Central memory CD4-positive, alpha-beta T cell (primary cell): ENCODE measurements at places on chromosomes 2 and 18.

DNA sequence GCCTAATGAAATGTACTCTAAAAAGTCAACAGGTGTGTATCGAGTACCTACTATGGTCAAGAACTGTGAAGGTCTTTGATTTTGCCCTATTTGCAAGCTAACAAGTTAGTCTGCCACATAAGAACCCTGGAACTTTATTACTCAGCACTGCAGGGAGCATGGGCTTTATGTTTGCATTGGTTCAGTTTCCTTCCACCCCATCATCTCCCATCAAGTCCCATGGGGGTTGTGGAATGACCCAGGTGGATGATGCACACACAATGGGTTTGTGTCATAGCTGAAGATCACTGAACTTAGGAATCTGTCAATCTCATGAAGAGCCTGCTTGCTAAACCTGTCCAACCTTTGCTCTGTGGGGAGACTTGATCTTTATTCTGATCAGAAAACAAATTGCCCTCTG is 265.5 kb downstream of the RPRM start:
- no peak for DNase-seq

DNA sequence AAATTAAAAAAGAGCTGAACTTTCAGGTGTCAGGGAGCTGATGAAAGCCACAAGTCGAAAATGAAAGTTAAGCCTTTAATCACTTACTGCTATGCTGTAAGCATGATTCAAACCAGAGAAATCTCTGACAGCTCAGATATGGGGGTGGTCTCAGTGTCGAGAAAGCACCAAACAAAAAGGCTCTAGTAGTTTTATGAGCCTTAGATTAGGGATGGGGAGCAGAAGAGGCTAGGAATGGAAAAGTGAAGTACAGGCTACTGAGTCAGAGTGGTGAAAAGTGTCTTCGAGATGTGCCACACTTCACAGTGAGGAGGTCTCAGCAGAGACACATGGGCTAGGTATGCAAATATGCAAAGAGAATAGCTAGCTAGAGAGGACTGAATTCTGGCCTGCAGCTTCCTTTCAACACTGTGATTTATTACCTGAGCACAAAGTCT is 482.2 kb downstream of the SPAG16 start:
- no peak for DNase-seq

DNA sequence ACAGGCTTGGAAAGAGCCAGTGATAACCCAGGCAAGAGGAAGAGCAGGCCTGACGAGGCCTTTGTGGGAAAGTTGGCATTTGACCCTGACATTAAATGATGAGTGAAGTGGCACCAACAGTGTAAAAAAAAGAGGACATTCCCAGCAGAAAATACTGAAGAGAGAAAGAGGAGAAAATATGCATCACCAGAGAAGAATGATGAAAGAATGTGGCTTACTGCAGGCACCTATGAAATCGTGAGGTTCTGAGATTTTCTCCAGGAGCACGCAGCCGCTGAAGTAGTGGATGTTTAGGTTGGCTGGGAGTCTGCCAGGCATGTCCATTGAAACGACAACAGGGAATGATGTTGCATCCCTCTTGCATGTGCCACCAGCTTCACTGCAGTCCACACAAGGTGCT is 13.8 kb downstream of the EHD3 start:
- no peak for DNase-seq

DNA sequence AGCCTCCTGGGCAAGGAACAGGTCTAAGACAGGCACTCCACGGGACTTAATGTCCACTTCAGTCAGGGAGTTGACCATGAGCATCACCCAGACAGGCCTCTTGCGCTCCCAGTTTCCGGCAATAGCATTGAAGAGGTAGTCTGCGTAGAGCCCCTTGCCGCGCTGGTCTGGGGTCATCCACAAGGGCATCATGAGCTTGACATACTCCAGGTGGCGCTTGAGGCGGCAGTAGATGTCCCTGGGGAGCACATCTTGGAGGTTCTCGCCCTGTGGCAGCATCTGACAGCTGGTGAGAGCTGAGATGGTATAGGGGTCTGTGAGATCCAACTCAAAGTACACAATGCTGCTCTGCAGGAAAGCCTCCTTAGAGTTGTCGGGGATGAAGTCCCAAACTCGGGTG is 10.6 kb downstream of the TRABD2A start:
- no peak for DNase-seq

DNA sequence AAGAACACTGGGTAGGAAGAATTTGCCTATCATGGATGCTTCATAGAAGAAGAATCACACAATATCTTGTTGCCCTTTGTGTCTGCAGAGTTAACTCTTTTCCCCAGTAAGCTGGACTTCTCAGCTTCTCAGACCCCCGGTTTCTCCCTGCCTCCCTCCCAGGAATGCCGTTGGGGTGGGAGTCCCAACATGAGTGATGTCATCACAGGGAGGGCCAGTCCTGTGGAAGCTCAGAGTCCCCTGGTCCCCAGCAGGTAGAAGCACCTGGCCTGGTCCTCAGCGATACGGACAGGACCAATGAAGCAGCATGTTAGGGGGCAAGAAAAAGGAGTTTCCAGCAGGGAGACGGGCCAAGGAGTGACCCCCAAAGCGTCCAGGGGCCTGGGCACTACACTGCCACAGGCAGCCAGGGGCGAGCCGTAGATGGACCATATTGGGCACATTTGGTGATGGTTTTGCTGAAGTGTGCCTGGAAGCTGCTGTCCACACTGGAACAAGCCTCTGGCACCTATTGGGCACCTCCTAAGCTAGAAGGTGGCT is 235.9 kb upstream of the SMAD2 start:
- DNase-seq = no peak

- DNase-seq = peak; percentile 9
These were observed 169.4 kb downstream of the NEDD4L start for GRCh38 chr18:58213440-58213839.

DNA sequence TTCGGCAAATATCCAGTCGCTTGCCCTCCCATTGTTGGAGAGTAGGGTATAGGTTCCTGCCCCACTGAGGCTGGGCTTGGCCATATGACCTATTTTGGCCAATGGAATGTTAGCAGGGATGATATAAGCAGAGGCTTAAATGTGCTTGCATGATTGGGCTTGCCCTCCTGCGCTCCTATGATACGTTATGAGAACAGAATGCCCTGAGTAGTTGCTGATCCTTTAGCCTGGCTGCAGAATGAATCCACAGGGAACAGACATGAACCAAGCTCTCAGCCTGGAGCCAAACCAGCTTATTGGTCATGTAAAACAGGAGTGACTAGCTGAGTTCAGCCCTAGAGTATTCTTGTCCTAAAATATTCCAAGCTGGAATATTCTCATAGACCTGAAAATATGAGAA is 34.8 kb upstream of the IMP4 start:
- no peak for DNase-seq

GRCh38 chr2:102055346-102055990 is 63.7 kb downstream of the IL1R2 start:
- DNase-seq = no peak

DNA sequence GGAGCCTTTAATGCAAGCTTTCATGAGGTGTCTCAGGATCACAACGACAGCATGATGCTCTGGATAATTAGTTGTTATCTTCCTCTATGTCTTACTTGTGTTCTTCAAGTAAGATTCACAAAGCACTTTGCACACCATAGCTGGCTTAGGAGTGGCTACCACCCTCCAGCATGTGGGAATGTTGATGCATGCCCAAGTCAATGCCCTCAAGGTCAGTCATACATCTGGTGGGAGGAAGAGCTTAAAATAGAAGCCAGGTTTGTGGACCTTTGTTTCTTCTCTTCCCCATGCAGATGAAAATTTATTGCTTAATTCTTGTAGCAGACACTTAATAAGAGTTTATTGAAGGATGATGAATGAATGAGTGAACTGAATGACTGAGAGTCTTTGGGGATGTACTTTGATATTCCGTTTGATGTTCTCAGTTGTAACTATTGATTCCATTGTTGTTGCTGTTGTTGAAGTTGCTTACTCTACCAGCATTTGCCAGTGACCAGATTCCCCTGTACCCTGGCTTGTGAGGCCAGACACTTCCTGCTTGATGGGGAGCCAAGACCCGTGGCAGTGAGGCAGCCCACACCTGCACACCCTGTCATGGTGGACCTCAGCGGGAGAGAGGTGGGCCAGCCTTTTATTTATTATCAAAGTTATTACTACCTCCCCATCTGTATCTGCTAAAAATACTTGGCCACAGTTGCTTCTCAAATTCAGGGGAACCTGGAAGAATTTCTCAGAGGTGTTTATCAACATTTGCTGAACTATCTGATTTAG is 137.8 kb downstream of the LAMA3 start:
- DNase-seq = no peak

DNA sequence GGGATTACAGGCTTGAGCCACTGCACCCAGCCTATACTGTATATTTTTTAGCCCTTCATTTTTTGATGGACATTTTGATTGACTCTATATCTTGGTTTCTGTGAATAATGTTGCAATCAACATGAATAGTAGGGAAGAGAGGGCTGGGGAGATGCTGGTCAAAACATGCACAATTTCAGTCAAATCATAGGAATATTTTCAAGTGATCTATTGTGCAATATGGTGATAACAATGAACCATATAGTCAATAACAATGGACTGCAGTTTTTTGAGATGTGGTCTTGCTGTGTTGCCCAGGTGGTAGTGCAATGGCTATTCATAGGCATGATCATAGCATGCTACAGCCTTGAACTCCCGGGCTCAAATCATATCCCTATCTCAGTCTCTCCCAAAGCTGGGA is 264.7 kb upstream of the TMEFF2 start:
- no peak for DNase-seq

DNA sequence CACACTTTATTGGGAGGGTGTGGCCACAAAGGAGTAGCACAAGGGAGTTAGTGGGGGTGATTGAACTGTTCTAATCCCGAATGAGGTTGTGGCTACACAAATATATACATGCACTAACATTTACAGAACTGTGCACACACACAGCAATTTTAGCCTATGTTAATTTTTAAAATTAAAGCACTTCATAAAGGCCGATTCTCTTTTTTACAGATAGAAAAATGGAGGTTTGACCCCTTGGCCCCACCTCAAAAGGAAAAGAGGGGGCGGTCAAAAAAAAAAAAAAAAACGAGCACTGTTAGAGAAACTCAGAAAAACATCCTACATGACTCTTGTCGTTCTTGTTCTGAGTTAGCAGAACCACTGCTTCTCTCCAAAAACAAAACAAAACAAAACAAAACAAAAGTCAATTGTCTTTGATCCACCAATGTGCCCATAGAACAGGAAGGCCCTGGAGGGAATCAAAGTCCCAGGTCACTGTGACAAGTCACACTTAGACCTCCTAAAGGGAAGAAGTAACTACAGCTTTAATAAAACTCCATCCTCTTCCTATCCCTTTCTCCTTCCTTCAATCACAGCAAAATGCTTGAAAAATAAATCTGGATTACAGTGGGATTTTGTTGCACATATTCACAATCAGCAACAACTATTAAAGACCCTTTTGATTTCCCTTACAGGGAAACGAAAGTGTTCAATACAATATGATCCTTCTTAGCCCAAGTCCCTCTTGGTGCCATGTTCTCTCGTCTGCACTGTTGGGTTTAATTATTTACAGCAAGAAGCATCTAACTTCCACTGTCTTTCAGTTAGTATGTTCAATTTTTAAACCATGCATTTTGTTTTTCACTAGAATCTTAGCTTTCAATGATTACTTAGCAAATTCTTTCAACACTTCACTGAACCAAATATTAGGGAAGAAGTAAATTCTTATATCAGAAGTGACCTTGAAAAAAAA is 16.6 kb downstream of the LRP2 start:
- no peak for DNase-seq

DNA sequence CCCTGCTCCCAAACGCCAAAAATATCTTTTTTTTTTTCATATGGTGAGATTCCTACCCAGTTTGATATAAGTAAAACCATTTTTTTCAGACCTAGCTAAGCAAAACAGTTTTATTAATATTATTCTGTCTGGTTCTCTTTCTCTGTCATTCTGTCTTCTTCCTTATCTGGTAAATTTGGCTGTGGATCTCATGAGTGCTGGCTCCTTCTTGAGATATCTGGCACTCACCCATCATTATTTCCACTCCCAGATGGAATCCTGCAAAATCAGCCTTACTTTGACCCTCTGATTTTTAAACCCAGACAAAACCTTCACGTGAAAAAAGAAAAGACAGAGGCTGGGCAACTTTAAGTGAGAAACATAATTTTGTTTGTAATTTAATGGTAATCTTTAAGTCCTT is 373.6 kb downstream of the NYAP2 start:
- no peak for DNase-seq

DNA sequence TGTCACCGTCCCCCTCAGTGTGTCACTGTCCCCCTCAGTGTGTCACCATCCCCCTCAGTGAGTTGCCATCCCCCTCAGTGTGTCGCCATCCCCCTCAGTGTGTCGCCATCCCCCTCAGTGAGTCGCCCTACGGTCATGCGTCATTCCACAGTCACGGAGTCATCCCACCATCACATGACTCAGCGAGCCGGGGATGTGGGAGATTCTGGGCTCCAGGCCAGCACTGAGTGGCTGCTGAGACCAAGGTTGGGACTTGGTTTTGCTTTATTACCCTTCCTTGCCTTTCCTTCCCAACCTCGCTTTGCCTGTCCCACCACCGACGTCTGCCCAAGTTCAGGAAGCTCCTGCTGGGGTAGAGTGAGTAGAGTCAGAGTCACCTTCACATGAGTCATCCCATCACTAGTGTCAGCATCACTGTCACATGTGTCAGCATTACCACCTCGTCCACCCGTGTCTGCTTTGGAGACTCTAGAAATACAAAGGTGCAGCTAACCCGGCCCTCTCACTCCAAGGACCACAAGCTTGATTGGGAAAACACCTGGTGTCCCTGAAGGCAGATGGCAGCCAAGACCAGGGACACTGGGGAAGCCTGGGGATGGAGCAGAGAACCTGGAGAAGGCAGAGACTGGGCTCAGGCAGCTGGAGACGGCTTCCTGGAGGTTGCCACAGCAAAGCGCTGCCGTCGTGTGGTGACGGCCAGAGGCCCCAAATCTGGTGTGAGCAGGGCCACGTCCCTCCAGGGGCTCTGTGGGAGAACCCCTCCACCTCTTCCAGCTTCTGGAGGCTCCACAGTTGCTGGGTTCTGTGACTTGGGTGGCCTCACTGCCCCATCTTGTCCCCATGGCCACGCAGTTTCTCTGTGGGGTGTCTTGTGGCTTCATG is 485.2 kb upstream of the SALL3 start:
- DNase-seq = no peak

DNA sequence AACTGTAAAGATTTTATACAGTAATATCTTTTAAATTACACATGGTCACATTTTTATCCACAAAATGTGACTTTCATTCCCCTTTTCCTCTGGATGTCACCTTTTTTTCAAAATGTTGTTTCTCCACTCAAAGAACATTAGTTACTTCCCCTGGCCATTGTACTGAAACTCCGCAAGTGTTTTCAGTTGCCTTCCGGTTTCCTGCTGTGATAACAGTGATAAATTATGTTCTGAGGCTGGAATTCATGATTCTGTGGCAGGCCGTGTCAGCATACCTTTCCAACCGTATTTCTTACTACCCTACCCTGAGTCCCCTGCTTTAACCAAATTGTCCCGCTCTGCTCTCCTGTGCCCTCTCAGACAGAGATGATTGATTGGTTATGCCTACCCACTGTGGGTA is 53.5 kb downstream of the MGAT5 start:
- DNase-seq = no peak

DNA sequence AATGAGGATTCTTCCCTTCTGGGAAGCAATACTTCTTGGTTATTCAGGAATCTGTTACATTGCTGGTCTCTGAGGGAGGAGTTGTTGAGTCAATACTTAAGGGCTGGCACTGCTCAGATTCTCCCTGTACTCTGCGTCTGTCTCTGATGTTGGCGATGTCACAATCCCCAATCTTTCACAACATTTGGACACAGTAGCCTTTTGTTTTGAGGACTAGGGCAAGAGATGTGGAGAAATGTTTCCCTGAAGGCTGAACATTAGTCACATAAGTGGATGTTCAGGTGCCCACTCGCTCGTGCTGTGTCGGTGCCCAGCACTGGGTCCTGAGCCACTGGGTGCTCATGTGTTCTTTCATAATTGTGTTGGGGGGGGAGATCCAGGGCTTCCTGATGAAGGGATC is 55.0 kb downstream of the MAPK4 start:
- no peak for DNase-seq
